ENCODE measurements at places on chromosomes 16 and 17. TPM values are rescaled to one million over a fixed set of nuclear protein-coding genes. Genes with fewer than 3 reads are reported as not detected.

Gene PIRT
- 1.6 TPM for total RNA-seq

DNA sequence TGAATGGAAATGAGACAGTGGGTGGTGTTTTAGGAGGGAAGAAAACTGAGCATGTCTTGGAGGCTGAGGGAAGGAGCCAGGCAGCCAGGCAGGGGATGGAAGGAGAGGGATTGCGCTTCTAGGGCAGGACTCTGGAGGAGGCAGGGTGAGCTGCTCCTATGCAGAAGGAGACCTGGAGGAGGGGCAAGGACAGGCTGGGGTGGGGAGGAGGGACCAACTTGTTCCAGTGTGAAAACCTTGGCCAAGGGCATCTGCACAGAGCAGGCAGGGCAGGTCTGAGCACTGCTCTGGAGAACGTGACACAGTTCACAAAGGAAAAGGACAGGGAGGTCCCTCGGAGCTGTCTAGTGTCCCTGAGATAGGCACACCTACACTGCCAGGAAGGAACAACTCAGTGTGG lies 5.5 kb downstream of the GALK1 start:
- H3K4me1 ChIP-seq, result peaks cover 7% of the 10 kb centered on the region
- no peak for DNase-seq

DNA sequence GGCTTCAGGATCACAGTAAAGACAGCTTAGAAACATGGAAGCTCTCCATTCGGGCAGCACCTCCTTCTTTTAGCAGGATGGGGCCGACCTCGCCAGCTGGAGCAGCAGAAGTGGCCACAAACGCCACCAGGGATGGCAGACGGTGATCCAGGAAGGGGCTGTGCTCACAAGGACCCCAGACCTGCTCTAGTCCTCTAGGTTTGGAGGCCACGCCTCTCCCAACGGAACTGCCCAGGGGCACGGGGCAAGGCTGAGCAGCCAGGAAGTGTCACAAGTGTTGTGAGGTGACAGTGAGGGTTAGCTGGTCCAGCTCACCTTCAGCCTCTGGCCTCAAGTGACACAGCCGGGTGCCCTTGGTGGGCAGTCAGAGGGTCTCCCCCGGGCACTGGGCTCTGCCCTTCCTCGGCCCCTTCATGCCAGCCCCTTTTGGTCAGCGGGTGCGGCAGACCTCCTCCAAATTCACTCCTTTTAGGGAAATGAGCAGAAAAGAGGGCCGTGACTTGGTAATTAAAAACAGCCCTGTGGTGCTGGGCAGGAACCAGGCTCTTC lies 20.4 kb downstream of the CEP295NL start:
- no peak for DNase-seq
- no peaks in the 10 kb centered on the region for H3K27me3 ChIP-seq
- no peaks in the 10 kb centered on the region for H3K36me3 ChIP-seq
- H3K4me3 ChIP-seq, result no peak overlapping the region

GRCh38 chr17:18108401-18109312 lies at the start of gene MYO15A:
MYO15A (plus strand) TSS chr17:18108756; CDS start chr17:18118801, 10,045 bp downstream.
- H3K4me3 ChIP-seq, result no peak within 1 kb of the TSS
- no peaks in the 10 kb centered on the region for H3K4me1 ChIP-seq
- no peak within 1 kb of the TSS for H3K27ac ChIP-seq
- H3K36me3 ChIP-seq, result no peaks in the 10 kb centered on the region
- no peak for DNase-seq

GRCh38 chr17:29612094-29612403 lies 10.7 kb downstream of the CORO6 start:
- H3K27ac ChIP-seq, result no peak overlapping the region
- DNase-seq, result no peak
- H3K4me3 ChIP-seq, result no peak overlapping the region
- H3K27me3 ChIP-seq, result no peaks in the 10 kb centered on the region
- no peaks in the 10 kb centered on the region for H3K36me3 ChIP-seq

DNA sequence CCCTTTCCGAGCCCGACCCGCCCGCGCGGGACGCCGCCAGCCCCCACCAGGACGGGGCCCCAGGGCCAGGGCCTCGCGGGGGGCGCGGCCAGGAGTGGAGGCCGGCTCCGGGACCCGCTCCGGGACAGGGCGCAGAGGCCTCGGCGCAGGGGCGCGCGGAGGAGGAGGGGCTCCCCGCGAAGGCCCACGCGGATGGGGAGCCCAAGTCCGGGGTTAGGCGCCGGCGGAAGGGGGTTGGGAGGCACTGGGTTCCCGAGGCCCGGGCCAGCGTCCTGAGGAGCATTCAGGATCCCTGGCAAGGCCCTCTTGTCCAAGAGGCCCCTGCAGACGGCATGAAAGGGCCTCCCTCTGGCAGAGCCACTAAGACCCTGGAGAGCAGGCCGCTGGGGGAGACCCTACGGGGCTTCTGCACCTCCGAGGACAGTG lies 57.8 kb upstream of the CIBAR2 start:
- no peak overlapping the region for H3K27ac ChIP-seq
- H3K27me3 ChIP-seq, result no peaks in the 10 kb centered on the region
- H3K4me3 ChIP-seq, result peak overlapping the region; percentile 36
- DNase-seq, result no peak
- H3K36me3 ChIP-seq, result no peaks in the 10 kb centered on the region

DNA sequence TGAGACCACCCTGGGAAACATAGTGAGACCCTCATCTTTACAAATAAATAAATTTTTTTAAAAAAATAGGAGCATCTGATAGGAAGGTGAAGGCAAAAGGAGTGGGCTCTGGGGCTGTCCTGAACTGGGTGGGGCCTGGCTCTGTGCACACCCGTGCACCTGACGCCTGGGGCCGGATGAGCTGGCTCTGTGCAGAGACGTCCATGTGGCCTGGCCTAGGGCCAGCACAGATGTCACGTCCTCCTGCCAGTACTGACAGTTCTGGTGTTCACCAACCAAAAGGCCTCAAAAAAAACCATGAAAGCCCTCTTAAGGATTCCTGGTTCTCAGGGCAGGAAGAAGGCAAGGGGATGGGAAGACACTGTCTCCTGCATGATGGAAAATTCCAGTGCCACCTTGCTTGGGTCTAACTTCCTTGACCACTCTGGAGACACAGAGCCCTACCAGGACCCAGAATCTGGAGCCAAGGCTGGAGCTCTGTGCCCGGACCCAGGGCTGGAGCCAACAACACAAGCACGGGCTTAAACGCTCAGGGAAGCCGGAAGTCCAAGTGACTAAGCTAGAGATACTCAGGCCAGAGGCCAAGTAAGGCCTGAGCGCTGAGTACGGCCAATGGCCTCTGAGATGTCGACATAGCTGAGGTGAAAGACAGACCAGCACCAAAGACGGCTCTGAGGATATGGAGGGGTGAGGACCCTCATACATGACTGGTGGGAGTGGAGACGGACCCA lies 32.9 kb downstream of the COPRS start:
- H3K27ac ChIP-seq, result no peak overlapping the region
- H3K27me3 ChIP-seq, result no peaks in the 10 kb centered on the region
- H3K4me3 ChIP-seq, result no peak overlapping the region
- no peaks in the 10 kb centered on the region for H3K36me3 ChIP-seq

- no peaks in the 10 kb centered on the region for H3K4me1 ChIP-seq
- no peak for DNase-seq
- H3K4me3 ChIP-seq, result no peak overlapping the region
- no peaks in the 10 kb centered on the region for H3K27me3 ChIP-seq
Observed at GRCh38 chr16:12740986-12741610, 62.6 kb downstream of the CPPED1 start.

DNA sequence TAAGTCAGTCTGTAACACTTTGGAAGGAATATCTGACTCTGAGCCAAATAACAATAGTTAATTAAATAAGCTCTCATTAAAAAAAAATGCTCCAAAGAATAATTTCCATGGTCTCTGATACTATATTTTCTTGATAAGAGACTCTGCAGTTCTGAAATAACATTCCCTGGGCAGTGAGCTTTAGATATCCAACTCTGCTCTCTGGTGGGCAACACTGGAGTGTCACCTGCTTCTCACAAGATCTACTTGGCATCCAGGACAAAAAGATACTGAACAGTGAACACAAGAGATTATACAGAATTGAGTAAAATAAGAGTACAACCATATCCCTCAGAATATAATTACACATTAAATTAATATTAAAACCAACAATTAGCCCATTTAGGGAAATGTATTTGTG lies 13.7 kb downstream of the BLMH start:
- H3K27me3 ChIP-seq, result no peaks in the 10 kb centered on the region
- H3K4me1 ChIP-seq, result no peaks in the 10 kb centered on the region
- no peak for DNase-seq
- no peak overlapping the region for H3K27ac ChIP-seq
- H3K4me3 ChIP-seq, result no peak overlapping the region
- H3K36me3 ChIP-seq, result no peaks in the 10 kb centered on the region

- DNase-seq, result no peak
- H3K27ac ChIP-seq, result no peak overlapping the region
- H3K27me3 ChIP-seq, result no peaks in the 10 kb centered on the region
- H3K4me1 ChIP-seq, result no peaks in the 10 kb centered on the region
- no peak overlapping the region for H3K4me3 ChIP-seq
Observed at GRCh38 chr17:20916383-20916782, 126.4 kb downstream of the USP22 start.

Gene DPEP3
- total RNA-seq, result not detected

DNA sequence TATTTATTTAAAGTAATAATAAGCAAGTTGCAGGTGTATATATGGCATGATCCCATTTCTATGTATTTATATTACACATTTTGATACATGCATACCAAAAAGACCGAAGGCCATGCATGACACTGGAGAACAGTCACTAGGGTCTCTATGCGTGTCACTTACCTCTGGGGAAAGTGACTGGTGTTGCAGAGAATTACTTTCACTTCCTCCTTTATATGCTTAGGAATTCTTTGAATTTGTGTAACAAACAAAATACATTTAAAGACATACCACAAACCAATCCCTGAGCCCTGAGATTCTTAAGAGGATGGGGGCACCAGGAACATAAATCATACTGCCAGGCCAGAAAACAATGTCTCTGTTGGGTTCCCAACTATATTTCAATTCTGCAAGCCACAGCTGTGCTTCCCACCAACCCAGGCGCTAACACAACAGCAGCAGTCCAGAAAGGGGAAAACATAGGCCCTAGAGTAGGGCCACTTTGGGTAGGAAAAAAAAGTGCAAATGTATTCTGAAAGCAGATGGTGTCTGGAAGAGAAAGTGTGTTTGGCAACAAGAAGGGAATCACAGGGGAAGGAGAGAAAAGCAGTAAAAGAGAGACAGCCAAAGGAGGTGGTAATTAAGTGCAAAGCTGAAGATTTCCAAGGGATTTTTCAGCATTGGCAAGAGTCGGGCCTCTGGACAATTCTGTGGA lies 24.5 kb upstream of the HYDIN start:
- H3K4me3 ChIP-seq, result no peak overlapping the region
- no peak for DNase-seq
- H3K36me3 ChIP-seq, result no peaks in the 10 kb centered on the region
- H3K27ac ChIP-seq, result no peak overlapping the region

DNA sequence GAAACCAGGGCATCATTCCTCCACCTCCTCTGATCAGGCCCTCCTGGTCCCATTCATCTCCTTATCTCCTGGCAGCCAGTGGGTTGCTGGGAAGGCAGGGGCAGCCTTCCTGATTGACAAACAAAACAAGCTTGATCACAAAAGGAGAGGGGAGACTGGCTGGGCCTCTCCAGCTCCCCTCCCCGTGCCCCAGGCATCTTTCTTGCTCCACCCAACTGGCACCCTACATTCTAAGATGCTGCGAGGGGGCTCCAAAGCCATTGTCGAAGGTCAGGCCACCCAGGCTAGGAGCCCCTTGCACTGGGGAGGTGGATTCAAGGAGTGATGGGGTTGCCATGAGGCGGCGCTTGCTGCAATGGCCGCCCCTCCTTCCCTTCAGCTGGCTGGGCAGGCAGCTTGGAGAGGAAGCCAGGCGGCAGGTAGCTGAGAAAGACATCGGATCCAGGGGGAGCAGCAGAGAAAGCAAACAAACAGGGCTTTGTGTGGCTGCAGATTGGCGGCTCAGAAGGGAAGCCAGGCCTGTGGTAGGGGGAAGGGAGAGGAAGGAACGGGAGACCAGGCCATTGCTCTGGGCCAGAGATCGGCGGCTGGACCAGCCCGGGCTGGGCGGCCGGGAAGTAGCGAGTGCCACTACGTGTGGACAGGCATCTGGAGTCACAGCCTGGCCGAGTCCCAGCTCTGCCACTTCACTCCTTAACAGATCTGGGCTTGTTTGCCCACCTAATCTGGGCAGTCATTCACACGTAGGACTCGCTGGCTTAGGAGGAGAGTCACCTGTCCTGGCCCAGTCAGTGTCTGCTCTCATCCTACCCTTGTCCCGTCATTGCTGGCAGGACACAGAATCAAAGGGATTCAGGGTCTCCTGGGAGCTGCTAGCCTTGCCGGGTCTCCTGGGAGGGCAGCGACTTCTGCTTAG lies 12.3 kb downstream of the RAI1 start:
- H3K27me3 ChIP-seq, result no peaks in the 10 kb centered on the region
- peak overlapping the region; percentile 87 for H3K4me3 ChIP-seq
- peaks cover 12% of the 10 kb centered on the region for H3K4me1 ChIP-seq
- H3K27ac ChIP-seq, result peak overlapping the region; percentile 92
- no peaks in the 10 kb centered on the region for H3K36me3 ChIP-seq
- DNase-seq, result no peak

DNA sequence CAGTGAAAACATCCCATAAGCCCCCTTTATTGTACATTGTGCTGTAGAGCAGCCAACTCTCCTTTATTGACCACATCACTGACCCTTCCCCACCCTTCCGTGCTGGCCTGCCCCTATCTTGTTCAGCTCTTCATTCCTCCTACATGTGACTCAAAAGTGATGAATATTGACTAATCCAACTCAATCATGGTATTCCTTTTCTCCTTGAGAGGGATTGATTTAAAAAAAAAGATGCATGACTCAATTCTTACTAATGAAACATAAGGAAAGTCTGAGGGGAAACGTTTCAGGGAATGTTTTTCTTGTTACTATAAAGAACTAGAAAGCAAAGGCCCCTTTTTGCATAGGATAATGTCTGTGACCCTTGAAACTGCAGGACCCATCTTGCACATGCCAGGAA lies 125.2 kb upstream of the SOX9 start:
- H3K4me3 ChIP-seq, result no peak overlapping the region
- DNase-seq, result no peak
- H3K4me1 ChIP-seq, result no peaks in the 10 kb centered on the region
- H3K27ac ChIP-seq, result no peak overlapping the region
- H3K27me3 ChIP-seq, result no peaks in the 10 kb centered on the region
- H3K36me3 ChIP-seq, result no peaks in the 10 kb centered on the region

DNA sequence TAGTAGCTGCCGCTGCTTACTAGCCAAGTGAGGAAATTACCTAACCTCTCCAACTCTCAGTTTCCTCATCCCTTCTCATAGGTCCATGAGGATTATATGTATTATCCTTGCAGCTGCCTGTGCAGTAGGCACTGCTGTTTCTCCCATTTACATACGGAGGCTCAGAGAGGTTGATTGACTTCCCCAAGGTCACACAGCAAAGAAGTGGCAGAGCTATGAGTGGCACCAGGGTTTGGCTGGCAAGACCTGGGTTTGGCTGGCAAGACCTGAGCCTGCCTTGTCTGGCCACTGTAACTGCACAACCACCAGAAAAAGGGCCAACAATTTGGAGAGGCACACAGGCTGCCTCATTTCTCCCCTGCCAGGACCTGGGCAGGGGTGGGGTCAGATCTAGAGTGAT lies 2.5 kb upstream of the NDRG4 start:
- no peaks in the 10 kb centered on the region for H3K36me3 ChIP-seq
- H3K4me3 ChIP-seq, result no peak overlapping the region
- peaks cover 6% of the 10 kb centered on the region for H3K27me3 ChIP-seq
- no peak overlapping the region for H3K27ac ChIP-seq

GRCh38 chr17:64081802-64082799 lies 47.8 kb downstream of the ERN1 start:
- no peaks in the 10 kb centered on the region for H3K4me1 ChIP-seq
- no peak overlapping the region for H3K4me3 ChIP-seq
- H3K27me3 ChIP-seq, result no peaks in the 10 kb centered on the region
- H3K27ac ChIP-seq, result peak overlapping the region; percentile 45
- peak; percentile 79 for DNase-seq
- H3K36me3 ChIP-seq, result peaks cover 5% of the 10 kb centered on the region

All from Peyer's patch (tissue), 4 donors.